GM12891 (cell line): ENCODE measurements at places on chromosomes 5 and 9.

DNA sequence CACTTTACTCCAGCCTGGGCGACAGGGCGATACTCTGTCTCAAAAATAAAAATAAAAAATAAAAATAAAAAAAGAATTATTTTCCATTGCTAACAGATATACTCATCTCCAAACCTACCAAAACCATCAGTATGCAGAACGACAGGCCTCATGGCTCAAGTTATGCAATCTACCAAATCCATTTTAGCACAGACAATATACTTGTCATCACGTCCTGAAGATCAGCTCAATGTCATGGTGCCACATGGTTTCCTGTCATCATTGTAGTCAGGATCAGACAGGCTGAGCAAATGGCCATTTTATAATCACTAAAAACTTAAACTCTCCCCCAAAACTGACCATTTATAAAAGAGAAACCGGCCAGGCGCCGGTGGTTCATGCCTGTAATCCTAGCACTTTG is 69.1 kb downstream of the HABP4 start:
- no peak for DNase-seq

- peak; percentile 21 for DNase-seq
These were observed 19.8 kb downstream of the EXOSC2 start for GRCh38 chr9:130713286-130713960.

DNA sequence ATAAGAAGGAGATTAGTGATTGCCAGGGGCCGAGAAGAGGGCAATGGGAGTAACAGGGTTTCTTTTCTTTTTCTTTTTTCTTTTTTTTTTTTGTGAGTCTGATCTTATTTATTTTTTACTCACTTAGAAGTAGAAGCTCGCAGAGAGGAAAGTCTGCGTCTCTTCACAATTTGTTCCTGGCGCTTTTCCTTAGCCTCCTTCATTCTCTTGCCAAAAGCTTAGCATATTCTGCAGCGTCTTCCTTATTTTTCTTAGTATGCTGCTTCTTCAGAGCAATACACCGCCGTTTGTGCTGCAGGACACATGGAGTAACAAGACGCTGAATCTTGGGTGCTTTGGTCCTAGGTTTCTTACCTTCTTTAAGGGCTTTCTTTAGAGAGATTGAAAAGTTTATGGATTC is 30.3 kb upstream of the DENND4C start:
- DNase-seq: no peak

- no peak for DNase-seq
These were observed 152.7 kb downstream of the ATP10B start for GRCh38 chr5:160699301-160699700.

- DNase-seq: peak; percentile 3
These were observed 2.0 kb downstream of the SEMA6A start for GRCh38 chr5:116572350-116573278.

DNA sequence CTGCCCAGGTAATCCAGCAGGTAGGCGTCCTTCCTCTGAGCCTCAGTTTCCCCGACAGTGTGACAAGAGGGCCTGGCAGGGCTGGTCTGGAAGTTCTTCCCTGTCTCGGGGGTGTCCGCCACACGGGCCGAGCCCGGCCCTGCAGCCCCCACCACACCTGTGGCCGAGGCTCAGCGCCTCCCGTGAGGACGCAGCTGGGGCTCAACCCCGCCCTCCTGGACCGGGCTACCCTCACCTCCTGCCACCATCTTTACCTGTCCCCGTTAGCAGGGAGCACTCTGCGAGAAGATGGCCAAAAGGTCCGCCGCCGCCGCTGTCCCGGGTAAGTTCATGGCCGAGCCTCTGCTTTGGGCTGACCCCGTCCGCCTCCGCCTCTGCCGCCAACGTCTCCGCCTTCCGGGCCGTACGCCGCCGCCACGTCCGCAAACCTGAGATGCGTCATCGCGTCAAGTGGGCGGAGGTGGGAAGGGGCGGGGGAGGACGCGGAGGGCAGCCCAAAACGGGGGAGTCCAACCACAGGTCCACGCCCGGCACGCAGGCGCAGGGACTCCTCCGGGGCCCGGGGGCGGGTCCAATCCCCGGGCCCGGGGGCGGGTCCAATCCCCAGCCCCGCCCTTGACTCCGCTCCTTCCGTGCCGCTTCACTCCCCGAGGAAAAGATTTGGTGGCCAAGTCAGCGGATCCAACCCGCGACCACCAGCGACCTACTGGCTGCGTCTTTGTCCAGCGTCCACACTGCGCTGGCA is at the start of gene LYSMD3:
LYSMD3 (minus strand) TSS at position 391 of the 745 bp plus-strand sequence. CDS start 4,295 bp downstream, outside the sequence.
- DNase-seq: peak; percentile 87

- DNase-seq: no peak
These were observed 5.9 kb upstream of the LCN1 start for GRCh38 chr9:135515083-135515951.

DNA sequence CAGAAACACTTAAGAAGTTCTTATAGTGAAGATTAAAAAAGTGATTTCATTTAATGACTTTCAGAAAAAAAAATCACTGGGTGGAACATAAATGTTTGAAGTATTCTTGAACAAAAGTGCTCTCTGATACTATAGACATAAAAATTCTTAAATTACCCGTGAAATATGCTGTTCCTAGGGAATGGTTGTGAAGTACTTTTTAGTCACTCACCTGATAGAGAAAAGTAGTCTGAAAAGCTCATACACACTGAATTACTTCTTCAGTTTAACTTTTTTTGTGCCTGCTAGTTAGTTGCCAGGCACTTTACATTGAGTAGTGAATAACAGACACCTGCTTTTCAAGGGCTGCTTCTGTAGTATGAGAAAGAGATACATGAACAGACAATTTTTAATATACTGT is 78.0 kb downstream of the SH3GL2 start:
- DNase-seq: no peak

GRCh38 chr5:172414531-172415361 is 39.6 kb downstream of the SH3PXD2B start:
- no peak for DNase-seq

GRCh38 chr5:149157330-149157729 is 16.0 kb downstream of the ABLIM3 start:
- no peak for DNase-seq

GRCh38 chr5:66565878-66566277 is 30.3 kb upstream of the MAST4 start:
- DNase-seq: no peak

DNA sequence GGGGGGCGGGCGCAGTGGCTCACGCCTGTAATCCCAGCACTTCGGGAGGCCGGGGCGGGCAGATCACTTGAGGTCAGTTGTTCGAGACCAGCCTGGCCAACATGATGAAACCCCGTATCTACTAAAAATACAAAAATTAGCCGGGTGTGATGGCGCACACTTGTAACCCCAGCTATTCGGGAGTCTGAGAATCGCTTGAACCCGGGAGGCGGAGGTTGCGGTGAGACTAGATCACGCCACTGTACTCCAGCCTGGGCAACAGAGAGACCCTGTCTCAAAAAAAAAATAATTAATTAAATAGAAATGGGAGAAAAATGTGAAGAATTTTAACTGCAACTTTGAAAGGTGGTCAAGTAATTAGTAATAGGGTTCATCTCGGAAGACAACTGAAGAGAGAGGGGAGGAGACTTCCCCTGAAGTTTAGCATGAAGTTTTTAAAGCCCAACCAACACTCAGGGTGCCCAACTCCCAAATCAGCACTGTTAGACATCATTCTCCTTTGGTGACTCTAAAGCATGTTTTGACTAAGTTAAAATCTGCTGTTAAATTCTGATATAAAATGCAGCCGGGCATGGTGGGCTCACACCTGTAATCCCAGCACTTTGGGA is 1.4 kb upstream of the CSNK1A1 start:
- no peak for DNase-seq

- no peak for DNase-seq
These were observed 3.0 kb upstream of the TUSC1 start for GRCh38 chr9:25681266-25681665.

DNA sequence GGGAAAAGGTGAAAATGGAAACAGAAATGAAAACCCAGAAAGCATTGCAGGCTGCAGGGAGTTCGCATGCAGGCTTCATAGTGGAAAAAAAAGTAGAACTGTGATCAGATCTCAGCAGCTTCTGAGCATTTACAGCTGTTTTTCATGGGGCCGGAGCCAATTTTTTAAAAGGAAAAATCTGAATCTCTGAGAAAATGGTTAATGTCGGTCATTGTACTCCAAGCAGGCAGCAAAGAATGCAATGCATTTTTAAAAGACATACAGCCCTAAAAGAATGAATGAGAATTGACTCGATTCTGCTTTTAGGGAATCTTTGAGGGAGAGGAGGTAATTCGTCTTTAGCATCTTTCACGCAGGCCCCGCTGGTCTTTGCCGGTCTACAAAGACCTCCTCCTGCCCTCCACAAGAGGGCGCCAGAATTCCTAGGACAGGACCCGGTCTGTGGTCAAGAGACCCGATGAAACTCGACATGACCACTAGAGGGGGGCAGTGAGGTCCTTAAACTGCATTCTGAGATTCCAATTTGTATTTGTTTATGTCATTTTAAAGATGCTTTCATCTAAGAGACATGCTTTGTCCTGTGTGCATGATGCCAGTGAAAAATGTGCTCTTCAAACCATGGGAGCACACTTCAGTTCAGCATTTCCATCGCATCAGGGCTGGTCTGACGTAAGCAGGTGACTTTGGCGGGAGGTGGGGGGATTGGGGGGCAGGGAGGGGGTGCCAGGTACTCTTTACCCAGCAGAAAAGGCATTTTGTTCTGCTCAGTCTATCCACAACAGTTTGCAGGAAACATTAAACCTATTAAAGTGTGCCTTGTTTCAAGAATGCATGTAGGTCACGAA is 43.7 kb upstream of the TMEM252 start:
- DNase-seq: peak; percentile 47

DNA sequence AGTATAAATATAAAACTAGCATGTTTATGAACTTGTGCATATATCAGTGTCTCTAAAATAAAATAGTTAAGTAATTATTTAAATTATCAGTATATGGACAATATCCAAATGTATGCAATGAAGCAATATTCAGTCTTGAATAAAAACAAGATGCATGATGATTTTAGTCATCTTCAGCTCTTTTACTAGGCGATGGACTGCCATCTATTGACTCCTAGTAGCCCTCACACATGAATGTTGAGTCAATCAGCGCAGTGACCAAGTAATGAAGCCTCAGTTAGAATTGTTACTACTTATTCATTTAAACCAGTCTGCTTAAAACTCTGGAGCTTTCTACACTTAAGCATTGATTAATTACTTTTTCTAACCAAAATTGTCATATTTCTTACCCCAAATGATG is 92.9 kb upstream of the GRHPR start:
- no peak for DNase-seq
